ENCODE measurements at places on chromosomes 5 and 9.

DNA sequence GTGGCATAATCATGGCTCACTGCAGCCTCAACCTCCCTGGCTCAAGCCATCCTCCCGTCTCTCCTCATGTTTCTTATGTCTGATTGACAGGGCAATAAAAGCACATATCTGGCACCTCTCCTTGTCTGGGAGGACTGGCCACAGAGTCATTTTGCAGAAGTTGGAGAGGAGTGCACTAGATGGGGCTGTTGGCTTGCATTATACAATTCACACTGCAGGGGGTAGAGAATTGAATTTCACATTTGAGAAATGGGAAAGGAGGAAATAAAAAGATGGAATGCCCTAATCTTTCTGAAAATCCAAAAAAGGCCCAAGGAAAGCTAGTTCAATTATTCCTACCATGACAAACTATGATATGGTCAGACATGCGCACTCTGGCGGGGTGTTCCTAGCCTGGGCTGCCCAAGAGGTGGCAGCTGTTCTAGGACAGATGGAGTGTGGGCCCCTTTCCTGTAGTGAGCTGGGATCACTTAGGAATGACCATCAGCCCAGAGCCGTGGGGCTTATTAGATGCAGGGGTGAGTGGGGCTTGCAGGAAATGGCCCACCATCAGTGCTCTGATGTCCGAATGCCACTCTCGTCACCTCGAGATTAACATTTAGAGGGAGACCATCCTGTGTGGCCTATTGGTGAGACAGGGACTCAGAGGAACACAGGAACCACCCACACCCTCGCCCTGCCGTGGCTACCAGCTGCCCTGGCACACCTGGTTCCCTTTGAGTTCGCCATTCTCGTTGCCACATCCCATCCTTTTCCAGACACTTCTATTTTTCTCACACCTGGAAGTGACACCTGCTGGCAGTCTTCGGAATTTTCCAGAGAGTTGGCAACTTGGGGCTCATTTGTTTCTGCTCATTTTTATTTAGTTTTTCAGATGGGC lies 21.8 kb upstream of the ANKRD18A start:
- peak; percentile 36 for DNase-seq

DNA sequence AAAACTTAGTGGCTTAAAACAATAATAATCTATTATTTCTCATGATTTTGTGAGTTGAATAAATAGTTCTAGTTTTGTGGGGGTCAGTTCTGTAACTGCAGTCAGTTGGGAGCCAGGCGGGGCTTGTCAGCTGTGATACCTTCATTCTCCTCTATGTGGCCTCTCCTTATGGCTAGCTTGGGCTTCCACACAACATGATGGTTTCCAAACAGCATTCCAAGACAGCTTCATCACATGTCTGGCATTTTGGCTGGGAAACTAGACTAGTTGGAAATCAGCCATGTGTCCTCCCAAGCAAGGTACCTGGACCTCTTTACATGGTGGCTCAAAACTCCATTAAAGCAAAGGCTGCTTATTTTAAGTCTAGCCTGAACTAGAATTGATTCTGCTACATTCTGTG lies 61.4 kb upstream of the RANBP3L start:
- DNase-seq, result peak; percentile 93

- no peak for DNase-seq
Measured at GRCh38 chr9:34341659-34342295, 12.4 kb downstream of the NUDT2 start.

GRCh38 chr9:4967523-4967922 lies 17.5 kb upstream of the JAK2 start:
- peak; percentile 18 for DNase-seq

DNA sequence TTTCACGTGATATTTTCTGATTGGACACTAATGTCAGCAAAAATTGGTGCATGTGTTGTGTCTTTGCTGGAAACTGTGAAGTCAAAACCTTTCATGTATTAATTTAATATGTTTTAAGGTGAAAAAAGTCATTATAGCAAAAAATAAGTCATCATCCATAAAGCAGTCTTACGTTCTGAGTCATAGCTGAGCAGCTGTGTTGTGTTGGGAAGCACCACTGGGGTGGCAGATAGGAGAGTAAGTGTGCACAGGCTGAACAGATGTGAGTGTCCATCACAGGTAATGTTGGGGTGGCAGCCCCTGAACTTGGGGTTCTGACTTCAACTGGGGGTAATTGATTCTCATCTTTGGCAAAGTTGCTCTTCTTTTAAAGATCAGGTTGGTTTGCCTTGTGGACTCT lies 156.8 kb downstream of the NXNL2 start:
- DNase-seq, result peak; percentile 77
